ENCODE measurements at places on chromosomes 13 and 19. TPM values are rescaled to one million over a fixed set of nuclear protein-coding genes. Genes with fewer than 3 reads are reported as not detected.

Gene HIPK4
- total RNA-seq, result 0.16 TPM

Gene IL11
- 0.29 TPM for total RNA-seq

Gene C19orf67
- total RNA-seq, result not detected

Gene PRR36
- total RNA-seq, result not detected

Gene CEACAM7
- total RNA-seq, result not detected

Gene FAM216B
- total RNA-seq, result not detected

Gene CASP14
- 0.29 TPM for total RNA-seq

Gene LINGO3
- total RNA-seq, result not detected

Gene EBI3
- 0.66 TPM for total RNA-seq

Gene ZNF567
- 3.8 TPM for total RNA-seq

Gene TGFBR3L
- total RNA-seq, result not detected

DNA sequence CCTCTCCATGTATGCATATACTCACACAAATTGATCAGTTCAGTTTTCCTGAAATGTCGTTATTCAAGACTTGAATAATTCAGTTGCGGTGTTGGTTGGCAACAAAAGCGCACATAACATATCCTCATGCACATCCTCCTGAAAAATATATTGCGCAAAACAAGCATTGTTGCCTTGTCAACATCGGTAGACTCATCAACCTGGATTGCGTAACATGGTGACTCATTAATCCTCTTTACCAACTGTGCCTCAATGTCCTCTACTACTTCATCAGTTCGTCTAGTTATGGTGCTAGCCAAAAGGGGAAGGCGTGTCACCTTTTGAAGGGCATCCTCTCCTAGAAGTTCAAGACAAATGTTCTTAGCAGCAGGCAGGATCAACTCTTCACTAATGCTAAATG, 357.7 kb downstream of the LMO7 start:
- DNase-seq, result no peak

- no peak for DNase-seq
Observed at GRCh38 chr19:22527554-22527953, 105.4 kb upstream of the ZNF98 start.

DNA sequence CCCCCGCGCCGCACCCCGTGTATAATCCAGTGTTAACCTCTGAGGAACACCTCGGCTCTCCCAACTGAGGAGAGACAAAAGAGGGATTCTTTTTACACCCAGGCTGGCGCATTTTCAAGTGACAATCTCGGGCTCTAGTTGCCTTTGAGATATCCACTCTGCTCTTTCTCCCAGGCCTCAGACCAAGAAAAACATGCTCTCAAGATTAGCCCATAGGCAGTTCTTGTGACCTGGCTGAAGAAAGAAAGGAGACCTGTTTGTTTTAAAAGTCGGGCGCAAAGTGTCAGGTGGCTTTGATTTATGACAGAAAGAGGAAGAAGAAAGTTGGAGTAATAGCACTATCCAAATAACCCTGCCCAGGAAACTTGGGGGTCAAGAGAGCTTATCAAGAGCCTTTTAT, 27.3 kb downstream of the SHISA2 start:
- DNase-seq, result no peak

GRCh38 chr19:57248646-57249045, 8.2 kb downstream of the ZNF805 start:
- no peak for DNase-seq

GRCh38 chr13:40386586-40386985, 279.9 kb downstream of the FOXO1 start:
- DNase-seq, result no peak

DNA sequence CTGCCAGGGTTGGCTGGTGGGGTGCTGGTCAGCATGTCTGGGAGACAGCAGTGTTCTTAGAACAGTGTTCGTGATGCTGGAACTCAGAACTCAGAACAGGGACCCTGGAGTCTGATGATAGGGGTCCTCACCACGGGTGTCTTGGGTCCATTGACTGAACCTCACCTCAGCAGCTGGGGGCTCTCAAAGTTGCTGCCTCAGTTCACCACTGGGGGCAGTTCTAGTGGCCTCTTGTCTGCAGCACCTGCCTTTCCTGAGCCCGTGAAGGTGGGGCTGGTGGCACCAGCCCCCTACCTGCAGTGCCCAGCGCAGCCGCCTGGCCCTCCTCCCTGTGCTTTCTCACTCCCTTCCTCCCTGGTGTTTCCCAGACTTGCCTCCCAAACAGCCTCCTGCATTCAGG, 28.5 kb downstream of the SAFB start:
- DNase-seq, result no peak

- no peak for DNase-seq
Observed at GRCh38 chr13:74040200-74040599, 94.0 kb downstream of the KLF12 start.

DNA sequence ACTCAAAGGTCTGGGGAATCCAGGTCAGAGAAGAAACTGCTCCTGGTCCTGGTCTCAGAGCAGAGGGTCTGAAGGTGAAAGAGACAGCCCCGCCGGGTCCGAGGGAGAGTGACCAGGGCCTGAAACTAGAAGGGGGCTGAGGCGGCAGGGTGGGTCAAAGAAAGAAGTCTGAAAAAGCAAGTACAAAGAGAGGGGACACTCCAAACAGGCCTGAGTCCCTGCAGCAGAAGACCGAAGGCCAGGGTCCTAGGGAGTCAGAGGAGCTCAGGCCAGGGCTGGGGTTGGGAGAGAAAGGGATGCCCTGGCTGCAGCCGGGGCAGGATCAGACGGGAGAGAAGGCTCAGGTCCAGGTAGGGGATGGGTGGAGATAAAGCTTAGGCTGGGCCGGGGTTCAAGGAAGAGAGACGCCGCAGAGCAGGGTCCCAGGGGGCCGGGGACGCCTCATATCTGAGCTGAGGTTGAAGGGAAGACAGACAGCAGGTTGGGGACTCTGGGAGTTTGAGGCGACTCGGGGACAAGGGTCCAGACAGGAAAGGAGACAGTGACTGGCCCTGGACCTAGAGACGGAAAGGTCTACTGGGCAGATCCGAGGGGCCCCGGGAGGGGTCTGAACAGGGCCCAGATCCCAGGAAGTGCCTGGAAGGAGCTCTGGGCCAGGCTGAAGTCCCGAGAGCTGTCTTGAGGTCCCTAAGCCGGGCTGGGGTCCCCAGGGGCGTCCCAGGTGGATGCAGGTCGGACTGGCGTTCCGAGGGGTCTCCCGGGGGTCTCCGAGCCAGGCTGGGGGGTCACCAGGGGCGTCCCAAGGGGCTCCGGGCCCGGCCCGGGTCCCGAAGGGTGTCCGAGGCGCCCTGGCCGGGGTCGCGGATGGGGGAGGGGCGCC, 795 bp downstream of the MLLT1 start:
- no peak for DNase-seq

DNA sequence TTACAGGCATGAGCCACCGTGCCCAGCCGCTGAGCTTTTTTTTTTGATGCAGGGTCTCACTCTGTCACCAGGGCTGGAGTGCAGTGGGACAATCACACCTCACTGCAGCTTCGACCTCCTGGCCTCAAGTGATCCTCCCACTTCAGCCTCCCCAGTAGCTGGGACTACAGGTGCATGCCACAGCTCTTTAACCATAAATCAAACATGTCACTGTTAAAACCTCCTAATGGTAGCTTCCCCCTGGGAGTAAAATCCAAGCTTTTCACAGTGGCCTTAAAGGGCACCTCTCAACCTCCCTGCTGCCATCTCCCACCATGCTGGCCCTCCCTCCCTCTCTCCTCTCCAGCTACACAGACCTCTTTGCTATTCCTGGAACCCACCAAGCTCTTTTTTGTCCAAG, 2.0 kb upstream of the GNG14 start:
- DNase-seq, result no peak

DNA sequence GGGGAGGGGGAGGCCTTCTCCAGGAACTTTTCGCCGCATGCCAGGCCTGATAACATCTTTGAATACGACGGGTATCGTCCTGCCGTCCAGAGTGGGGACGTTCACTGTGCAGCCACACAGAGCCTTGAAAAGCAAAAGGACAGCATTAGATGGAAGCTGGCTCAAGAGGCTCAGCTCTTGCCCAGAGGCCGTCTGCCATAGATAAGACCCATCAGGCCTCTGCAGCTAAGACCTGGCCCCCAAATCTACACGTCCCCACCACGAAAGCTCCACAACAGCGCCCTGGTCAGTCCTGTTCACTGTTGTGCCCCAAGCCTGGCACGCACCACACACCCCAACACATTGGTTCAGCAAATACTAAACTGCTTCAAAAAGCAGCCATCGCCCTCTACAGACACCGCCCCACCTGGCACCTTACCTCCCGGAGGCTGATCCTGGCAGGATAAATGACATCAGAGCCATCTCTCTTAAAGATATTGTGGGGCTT, 2.1 kb downstream of the DNAJB1 start:
- no peak for DNase-seq

- DNase-seq, result no peak
Observed at GRCh38 chr13:100845128-100845757, 170.6 kb upstream of the TMTC4 start.

GRCh38 chr13:74661851-74662250, 527.6 kb upstream of the KLF12 start:
- no peak for DNase-seq

- DNase-seq, result peak; percentile 69
Observed at GRCh38 chr19:45075301-45076028, 813 bp downstream of the ZNF296 start.

DNA sequence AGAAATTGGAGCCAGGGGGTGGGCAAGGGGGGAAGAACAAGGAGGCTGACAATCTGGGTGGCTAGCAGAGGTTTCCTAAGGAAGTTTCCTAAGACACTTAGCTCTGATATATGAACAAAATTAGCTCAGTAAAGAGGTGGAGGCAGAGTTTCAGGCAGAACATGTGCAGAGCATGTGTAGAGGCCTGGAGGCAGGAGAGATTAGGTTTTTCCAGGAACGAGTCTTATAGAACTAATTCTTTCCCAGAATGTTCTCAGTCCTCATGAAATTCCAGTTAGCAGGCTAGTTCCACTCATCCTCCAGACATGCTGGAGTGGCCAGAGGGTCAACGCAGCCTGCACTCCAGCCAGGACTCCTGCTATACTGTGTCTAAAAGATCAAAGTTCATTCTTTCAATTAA, 184.7 kb downstream of the LACC1 start:
- DNase-seq, result no peak

- DNase-seq, result no peak
Observed at GRCh38 chr19:47523473-47523872, 8.6 kb upstream of the NAPA start.

DNA sequence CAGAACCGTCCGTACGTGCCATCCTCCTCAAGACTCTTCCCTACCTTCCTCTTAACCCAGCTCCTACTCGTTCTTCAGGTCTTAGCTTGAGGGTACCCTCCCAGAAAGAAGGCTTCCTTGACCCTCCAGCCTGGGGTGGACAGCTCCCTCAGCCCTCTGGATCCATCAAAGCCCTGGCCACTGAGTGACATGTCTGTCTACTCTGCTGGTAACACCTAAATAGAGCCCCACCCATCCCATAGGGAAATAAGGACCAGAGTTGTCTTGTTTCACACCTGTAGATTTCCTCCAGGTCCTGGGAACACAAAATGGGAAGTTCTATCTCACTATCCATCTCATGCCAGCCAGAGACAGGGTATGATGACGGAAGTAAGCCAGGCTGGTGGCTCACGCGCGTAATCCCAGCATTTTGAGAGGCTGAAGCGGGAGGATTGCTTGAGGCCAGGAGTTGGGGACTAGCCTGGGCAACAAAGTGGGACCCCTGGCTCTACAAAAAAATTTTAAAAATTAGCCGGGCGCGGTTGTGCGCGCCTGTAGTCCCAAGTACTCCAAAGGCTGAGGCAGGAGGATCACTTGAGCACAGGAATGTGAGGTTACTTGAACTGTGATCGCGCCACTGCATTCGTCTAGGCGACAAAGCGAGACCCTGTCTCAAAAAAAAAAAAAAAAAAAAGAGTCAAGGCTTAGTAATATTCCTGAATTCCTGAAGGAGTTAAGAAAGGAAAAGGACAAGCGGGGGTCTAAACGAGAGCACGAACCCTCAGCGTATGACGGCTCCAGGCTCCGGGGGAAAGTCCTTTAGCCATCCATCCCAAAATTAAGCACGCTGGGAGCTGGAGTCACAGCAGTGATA, 566 bp upstream of the CCDC97 start:
- DNase-seq, result no peak

DNA sequence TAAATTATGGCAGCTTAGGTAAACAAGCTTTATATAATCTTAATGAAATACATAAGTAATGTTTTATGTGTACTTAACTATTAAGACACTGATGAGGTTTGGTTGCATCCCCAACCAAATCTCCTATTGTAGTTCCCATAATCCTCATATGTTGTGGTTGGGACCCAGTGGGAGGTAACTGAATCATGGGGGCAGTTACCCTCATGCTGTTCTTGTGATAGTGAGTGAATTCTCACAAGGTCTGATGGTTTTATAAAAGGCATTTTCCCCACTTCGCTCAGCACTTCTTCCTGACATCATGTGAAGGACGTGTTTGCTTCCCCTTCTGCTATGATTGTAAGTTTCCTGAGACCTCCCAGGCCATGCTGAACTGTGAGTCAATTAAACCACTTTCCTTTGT, 212.7 kb downstream of the DIAPH3 start:
- no peak for DNase-seq

DNA sequence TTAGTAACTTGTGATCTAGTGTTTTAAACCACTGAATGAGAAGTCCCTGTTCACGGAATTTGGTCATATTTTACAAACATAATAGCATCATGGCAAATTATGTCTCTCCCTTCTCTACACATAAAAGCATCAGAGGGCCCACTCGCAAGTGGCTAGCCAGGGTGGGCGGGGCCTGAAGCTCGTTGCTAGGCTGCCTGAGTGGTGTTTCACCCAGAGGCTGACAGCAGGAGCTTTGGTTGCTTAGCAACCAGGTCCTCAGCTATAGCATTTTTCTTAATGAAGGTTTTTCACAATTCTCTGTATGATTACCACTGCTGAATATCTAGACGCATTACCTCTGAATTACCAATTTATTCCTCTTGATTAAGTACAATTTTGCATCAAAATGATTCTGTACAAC, 126.5 kb downstream of the NALCN start:
- no peak for DNase-seq

- DNase-seq, result no peak
Observed at GRCh38 chr19:33240181-33240771, 14.6 kb upstream of the SLC7A10 start.

DNA sequence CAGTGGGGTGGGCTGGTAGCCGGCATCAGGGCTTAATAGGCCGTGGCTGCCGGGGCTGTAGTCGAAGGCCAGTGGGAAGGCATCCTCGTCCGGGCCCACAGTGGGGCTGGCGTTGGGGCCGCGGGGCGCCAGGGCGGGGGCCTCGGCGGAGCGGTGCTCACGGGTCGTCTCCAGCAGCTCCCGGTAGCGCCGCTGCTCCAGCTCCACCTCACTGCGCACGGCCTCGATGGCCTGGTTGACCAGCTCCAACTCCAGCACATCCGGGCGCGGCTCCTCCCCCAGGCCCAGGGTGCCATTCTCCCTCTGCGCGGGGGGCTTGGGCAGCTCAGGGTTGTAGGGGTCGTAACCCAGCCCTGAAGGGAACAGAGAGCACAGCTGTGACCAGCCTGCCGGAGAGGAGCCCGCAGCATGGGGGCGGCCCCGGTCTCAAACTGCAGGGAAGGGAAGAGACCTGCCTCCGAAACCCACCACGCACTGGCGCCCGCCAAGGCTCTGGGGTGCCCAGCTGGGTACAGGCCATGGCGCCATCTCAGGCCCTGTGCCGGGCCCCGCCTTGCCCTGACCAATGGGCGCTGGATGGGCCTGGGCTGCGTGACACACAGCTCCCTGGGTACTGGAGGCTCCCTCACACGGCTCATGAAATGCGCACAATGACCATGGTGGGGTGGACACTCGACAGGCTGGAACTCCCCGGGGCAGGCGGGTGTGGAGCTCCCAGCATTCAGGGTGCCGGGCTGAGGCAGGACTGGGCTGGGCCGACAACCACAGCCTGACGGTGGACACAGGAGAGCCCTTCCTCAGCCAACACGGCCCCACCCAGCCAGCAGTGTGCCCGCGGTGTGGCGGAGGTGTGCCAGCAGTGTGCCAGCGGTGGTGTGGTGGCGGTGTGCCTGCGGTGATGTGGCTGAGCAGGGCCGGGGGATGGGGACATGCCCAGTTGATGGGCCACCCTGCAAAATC, 16.5 kb upstream of the ATP8B3 start:
- DNase-seq, result no peak

Data from breast epithelium (tissue), 4 donors.